ENCODE measurements at places on chromosomes 12 and 14.

- no peak for DNase-seq
Measured at GRCh38 chr14:49769171-49769570, 1.2 kb downstream of the KLHDC2 start.

DNA sequence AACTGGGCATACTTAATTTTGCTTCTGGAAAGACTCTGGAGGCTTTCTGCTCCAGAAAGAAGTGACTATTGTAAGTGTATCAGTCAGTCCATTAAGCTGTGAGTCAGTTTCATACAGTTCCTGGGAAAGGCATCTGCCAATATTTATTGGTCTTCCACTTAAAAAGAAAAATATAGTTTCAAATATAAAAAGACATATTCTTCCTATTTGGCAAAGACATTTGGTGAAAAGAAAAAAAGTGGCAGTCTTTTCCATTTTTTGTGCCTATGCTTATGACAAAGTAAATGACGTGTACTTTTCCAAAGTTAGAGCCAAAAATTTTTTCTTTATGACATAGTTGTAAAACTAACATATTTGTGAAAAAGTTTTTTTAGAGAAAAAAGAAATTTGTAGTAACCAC is 12.3 kb downstream of the TMEM30B start:
- DNase-seq, result no peak

DNA sequence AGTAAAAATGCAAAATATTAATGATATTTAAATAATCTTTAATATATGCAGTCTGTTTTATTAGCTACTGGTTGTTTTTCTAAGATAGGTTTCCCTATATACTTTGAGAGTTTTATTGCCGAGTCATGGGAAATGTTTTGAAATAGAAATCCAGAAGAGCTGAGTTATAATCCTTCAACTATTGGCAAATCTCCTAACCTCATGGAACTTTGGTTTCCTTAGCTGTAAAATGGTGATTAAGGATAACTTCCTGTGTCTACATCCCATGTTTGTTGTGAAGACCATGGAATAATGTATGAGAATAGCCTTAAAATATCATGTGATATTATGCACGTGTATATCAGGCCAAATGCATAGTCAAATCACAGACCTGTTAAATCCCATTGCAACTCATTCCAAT is 51.0 kb downstream of the UNC79 start:
- DNase-seq, result no peak

- DNase-seq, result no peak
Measured at GRCh38 chr14:52333823-52334657, 19.9 kb downstream of the PTGER2 start.

DNA sequence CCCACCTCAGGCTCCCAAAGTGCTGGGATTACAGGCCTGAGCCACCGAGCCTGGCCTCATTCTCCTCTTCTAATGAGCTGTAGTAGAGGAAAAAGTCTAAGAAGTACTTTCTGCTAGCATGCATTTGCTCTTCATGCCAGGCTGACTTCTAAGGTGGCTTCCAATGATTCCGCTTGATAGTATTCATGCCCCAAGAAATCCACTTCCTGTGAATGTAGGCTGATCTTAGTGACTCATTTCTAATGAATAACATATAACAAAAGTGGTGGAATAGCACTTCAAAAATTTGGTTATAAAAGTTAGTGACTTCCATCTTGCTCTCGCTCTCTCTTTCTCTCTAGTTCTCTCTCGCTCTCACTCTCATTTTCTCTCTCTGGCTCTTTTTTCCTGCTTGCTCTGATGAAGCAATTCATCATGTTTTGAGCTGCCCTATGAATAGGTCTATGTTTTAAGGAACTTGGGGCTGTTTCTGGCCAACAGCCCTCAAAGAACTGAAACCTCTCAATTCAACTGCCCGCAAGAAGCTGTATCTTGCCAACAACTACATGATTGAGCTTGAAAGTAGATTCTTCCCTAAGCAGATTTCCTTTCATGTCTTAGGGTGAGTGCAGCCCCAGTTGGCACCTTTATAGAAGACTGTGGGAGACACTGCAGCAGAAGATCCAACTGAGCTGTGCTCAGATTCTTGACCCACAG is 282.9 kb downstream of the RMST start:
- DNase-seq, result no peak

GRCh38 chr12:29402437-29402836 is 21.5 kb upstream of the ERGIC2 start:
- DNase-seq, result no peak

DNA sequence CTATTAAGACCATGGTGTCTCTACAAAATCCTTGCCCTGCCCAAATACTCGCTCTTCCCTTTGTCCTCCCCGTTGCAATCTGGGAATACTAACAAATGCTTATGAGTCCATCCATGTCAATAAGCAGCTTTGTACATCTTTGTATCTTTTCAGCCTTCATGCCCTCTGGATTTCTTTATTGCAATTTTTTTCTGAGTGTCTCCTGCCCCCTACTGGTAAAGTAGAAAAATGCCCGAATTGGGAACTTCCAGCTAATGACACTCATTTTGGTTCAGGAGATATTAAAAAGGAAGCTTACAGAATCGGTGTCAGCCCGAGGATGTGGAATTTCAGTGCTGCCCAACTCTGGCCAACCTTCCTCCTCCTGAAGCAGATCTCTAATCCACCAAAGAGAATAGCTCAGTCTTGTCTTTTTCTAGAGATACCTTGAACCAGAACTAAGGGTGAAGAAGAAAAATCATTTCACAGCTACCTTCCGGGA is 46.0 kb downstream of the SH2B3 start:
- peak; percentile 64 for DNase-seq

- no peak for DNase-seq
Measured at GRCh38 chr14:61213191-61213621, 67.9 kb downstream of the TMEM30B start.
